ENCODE measurements at places on chromosomes 12 and 14. TPM values are rescaled to one million over a fixed set of nuclear protein-coding genes. Genes with fewer than 3 reads are reported as not detected.
A peak's percentile ranks its signal among the peaks of the same experiment; 100 is the strongest.

DNA sequence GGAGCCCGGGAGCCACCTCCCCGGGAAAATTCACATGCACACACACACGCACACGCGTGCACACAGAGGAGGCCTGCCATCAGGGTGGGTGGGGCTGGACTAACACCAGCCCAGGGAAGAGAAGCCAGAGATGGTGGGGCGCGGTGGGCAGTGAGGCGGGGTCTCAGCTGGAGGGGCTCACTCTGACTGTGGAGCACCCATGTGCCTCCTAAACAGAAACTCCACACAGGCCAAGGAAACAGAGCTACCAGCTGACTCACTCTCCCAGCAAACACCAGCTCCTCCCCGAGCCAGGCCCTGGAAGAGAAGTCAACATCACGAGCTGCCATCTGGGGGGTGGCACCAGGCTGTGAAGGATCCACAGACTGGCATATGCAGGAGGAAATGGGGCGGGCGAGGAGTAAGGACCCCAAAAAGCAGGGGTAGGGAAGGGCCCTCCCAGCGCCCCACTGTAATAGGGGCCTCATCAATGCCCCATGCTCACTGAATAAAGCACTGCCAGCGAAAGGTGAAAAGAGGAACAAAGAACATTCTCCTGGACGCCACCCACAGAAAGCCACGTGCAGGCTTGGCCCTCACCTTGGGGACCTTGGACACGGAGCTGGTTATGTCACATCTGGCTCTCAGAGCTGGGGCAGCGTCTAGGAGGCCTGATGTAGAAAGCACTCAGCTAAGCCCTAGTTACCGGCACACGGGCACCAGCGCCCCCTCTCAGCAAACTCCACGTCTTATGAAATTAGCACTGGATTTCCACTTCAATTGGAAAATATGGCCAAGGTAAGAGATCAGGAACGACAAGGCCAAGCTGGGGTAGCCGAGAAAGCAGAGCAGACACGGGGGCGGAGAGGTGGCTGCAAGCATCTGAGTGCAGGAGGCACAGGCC, 8.4 kb upstream of the INF2 start:
- no peak for DNase-seq

Gene SLC16A7
- total RNA-seq: 26.0 TPM

Gene HOXC11
- total RNA-seq: not detected

GRCh38 chr14:92534932-92535643, 21.5 kb downstream of the RIN3 start:
- DNase-seq: no peak

GRCh38 chr14:99612071-99612737, 8.2 kb upstream of the CCDC85C start:
- DNase-seq: no peak

- no peak for DNase-seq
These were observed at the start of gene SLC24A4 for GRCh38 chr14:92323011-92323915. Gene SLC24A4 (plus strand): TSS chr14:92323165. CDS start chr14:92323831, 666 bp downstream.

GRCh38 chr12:67475725-67476124, 172.8 kb upstream of the DYRK2 start:
- no peak for DNase-seq

Gene TAS2R10
- total RNA-seq: 1.1 TPM

- no peak for DNase-seq
These were observed 266.3 kb upstream of the PRKD1 start for GRCh38 chr14:30193845-30194501.

DNA sequence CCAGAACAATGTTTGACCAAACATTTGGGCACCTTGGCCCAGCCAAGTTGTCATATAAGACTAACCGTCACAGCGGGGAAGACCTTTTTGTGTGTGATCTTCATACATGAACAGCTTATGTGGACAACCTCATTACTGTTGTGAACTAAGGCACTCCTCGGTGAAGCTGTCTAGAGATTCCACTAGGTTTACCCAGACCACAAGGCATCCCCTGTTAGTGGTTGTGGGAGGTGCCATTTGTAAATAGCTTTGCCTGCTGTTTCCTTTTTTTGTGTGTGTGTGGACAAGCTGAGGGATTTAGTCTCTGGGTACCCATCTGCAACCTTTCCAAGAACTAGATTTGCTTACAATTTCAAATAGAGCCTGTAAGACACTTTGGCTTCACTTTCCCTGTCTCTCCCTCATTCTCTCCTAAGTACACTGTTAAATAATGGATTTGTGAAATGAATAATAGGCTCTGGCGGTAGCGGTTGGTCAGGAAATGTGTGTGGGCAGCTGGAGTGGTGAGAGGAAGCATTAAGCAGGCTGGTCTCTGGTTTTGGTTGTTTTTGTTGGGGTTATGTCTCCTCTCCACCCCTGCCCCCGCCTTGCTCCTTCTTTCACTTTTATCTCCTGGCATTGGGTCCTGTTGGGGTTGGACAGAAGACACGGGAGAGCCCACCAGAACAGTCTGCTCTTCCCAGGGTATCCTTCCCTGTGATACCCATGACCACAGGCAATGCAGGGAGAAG, 727.6 kb downstream of the VRK1 start:
- DNase-seq: no peak

GRCh38 chr12:105445649-105446048, 115.2 kb downstream of the C12orf75 start:
- DNase-seq: no peak

GRCh38 chr12:132239796-132240668, 89.4 kb downstream of the GALNT9 start:
- peak; percentile 71 for DNase-seq

Gene RTL1
- not detected for total RNA-seq

DNA sequence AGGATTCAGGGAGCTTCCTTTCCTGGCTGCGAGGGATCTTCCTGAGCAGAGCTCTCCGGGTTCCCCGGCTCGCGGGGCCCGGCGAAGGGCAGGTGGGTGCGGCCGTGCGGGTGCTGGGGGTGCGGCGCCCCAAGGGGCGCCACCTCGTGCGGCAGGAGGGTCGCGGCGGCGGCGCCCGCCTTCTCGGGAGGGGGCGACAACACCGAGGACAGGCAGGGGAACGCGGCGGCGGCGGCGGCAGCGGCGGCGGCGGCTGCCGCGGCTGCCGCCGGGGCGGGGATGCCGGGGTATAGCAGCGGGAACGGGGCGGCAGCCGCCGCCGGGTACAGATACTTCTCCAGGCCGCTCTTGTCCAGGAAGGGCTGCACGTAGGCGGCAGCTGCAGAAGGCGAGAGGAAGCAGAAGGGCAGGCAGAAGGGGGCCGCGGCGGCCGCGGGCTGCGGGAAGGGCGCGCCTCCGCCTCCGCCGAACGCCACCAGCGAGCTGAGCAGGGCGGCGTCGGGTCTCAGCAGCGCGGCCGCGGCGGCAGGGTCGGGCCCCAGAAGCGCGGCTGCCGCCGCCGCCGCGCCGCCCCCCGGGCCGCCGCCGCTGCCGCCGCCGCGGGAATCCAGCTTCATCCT, 2.7 kb downstream of the BHLHE41 start:
- no peak for DNase-seq

DNA sequence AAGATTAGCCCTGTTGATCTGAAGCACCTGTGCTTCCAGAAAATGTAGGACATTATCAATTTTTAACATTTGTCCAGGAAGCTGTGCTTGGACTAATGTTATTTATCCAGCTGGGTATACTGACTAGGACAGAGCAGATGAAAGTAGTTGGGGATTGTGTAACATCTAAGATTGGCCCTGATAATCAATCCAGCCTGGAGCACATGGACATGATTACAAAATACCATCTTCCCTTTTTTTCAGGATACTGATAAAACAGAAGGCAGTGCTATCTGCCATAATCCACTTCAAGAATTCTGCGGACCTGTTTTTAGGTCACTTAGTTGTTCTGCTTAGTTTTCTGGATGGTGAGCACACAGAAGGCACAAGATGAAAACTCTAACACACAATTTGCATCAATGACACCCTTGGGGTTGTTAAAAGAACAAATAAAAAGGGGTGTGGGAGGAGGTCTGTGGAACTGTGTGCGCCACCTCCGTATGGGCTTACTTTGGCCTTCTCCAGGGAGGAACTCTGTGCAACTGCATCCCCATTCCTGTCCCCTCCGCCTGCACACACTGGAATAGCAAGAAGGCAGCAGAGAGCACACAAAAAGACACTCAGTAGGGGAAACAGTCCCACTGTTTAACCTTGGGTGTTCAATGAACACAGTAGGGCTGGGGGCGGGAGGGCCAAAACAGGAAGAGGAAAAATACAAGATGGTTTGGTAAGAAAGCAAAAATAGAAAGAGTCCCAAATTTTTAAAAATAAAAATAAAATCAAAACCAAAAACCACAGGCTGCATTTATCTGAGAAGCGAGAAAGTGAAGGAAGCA, 31.1 kb upstream of the DUSP6 start:
- no peak for DNase-seq

DNA sequence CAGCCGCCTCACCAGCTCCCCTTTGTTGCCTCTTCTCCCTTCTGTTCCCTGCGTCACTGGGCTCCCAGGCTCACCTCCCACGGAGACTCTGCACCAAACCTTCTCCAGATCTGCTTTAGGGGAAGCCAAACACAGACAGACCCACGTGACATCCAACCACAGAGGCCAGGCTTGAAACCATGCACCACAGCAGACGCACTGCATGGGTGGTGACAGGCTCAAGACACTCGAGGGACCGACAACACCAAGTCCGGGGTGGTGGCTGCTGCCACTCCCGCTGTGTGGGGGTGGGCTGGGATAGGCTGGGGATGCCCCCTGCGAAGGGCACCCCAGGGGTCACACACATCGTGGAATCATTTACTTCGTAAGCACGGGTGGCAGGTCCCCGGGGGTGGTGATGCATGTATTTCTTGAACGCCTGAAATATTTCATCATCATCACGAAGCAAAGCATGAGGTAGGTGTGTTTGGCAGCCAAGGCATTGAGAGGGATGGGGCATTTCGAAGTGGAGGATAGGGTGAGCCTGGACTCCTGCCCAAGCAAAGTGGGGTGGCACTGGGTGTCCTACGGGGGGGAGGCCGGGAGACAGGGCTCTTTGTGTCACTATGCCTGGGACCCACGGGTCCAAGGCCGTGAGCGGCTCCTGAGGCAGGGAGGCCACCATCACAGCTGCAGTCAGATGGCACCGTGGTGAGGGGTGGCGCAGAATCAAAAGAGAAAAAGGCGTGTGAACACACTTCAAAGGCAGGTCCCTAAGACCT, 66.8 kb upstream of the RFLNA start:
- no peak for DNase-seq

Gene HPD
- not detected for total RNA-seq

Gene MAP3K9
- total RNA-seq: 3.0 TPM

Gene FOXM1
- total RNA-seq: 17.6 TPM

DNA sequence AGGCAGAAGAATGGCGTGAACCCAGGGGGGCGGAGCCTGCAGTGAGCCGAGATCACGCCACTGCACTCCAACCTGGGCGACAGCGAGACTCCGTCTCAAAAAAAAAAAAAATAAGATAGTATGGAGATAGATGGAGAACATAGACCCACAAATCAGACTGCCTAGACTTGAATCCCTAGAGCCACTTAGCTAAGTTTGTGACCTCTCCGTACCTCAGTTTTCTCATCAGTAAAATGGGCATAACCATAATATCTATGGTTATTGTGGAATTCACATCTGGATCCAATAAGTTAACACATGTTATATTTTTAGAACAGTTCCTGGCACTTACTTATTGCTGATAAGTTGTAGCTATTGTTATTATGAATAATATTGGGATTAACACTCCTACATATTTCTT, 7.2 kb downstream of the PROX2 start:
- no peak for DNase-seq
